ENCODE measurements at places on chromosomes 2 and 18.

GRCh38 chr2:33371304-33372090, 105.0 kb upstream of the RASGRP3 start:
- no peak for DNase-seq

GRCh38 chr18:69865776-69866175, 81.9 kb downstream of the CD226 start:
- no peak for DNase-seq

GRCh38 chr18:25102662-25103061, 249.3 kb downstream of the ZNF521 start:
- no peak for DNase-seq

- no peak for DNase-seq
Observed at GRCh38 chr18:62721839-62722795, 6.8 kb downstream of the PHLPP1 start.

DNA sequence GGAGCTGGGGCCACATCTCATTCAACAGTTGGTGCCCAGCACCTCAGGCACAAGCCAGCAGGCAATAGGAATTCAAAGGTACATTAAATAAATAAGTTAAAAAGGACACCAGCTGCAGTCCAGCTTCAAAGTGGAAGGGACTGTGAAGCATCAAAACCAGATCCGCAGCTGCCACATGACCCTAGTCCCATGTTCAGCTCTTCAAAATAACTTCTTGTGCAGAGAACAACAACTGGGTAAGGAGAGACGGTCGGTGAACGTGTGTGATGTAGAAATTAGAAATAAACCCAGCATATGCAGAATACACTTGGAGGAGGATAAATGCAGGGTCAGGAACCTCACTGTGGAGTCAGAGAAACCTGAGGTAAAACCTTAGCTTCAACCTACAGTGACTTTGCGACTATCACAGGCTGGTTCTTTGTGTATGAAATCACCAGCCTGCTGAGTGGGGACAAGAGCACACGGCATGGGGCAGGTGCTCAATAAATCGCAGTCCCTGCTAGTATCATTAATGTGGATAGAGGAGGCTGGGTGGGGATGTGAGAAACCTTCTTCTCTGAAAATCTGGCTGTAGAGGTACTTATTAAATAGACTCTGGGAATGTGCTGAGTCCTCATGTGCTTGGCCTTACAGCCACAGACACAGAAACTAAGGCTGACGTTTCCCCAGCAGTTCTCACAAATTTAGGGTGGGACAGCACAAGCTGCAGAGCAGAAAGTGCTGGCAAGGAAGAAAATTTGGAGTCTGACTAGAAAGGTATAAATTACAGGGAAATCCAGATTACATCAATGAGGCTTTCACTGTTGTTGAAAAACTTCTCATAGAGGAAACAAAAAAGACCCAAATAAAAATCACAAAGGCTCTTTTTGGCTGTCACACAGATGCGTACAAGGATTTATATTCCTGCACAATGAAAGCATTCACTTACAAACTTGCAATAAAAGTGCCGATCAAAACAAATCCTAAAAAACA, 20.7 kb downstream of the FBXO15 start:
- no peak for DNase-seq

DNA sequence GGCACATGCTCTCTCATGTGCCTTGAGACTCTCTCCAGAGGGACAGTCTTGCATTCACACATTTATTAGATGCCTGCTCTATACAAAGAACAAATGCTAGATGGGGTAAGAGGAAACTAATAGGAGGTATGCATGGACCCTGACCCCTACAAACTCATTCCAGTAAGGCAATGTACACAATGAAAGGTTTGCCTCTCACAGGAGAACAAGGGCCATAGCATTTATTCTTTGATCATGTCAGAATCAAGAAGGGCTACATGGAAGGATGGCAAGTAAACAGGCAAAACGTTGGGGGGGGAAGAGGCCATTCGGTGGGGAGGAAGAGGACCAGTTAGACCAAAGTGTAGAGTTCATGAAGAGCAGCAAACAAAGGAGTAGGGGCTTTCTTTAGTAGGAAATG, 130.2 kb downstream of the TMEM163 start:
- DNase-seq, result no peak

- DNase-seq, result no peak
Observed at GRCh38 chr2:56184500-56185011, 766 bp downstream of the CCDC85A start.

- no peak for DNase-seq
Observed at GRCh38 chr18:22977847-22978701, 44.9 kb downstream of the RBBP8 start.

DNA sequence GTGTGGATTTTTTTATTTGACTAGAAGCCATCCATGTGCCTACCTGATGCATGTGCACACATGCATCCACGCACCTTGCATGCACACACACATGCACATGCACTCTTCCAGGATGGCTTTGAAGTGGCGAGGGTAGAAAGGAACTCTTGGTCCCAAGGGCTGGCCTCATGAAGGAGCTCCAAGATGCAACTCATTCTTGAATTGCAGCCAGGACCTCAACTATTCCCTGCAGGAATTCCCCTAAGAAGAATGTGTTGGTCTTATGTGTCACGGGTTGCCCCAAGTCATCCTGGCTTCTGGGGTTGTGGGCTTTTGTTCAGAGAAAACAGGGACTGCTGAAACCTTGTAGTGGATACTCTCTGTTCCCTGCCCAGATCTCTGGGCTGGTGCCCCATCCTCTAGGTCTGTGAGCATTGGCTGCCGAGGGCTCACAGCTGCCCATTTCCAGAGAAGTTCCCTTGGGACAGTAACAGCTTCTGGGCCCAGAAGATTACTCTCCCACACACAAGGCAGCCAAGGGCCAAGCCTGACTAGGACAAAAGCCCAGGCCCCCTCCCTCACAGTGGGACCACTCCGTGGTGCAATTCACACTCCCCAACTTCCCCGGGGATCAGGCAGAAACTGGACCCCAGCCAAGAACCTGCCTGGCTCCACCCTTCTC, 137.6 kb downstream of the COPS8 start:
- DNase-seq, result no peak

GRCh38 chr18:78242806-78243205, 736.8 kb upstream of the SALL3 start:
- DNase-seq, result no peak

GRCh38 chr2:46332686-46333281, 35.6 kb downstream of the EPAS1 start:
- DNase-seq, result no peak

DNA sequence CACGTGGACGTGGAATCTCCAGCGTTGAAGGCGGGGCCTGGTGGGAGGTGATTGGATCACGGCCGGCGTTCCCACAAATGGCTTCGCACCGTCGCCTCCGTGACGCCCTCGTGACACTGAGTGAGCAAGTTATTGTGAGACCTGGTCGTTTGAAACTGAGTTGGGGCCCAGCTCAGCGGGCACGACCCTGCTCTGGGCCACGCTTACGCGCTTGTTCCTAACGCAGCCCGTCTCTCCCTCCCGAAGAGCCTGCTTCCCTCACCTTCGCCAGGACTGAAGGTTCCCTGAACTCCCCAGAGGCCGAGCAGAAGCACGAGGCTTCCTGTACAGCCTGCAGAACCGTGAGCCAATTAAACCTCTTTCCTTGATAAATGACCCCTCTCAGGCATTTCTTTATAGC, 121.8 kb downstream of the RTP5 start:
- DNase-seq, result no peak

- no peak for DNase-seq
Observed at GRCh38 chr2:8857709-8858108, 20.3 kb upstream of the KIDINS220 start.

GRCh38 chr2:16197504-16198147, 257.3 kb downstream of the MYCN start:
- DNase-seq, result no peak

DNA sequence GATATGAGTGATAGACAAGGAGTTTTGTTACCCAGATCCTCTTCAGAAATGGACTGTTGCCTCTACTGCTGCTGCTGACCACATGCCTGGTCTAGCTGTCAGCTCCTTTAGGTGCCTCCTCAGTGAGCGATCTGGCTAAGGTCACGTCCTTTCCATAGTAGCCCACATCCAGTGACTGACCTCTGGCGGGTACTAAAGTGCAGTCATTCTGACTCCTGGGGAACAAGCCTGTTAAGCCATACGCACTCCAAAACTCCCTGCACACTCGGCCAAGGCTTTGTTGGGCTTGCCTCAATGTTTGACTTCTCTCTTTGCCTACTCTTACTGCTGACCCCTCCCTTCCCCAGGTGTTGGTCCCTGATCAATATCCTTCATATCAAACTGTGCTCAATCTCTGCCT, 685.2 kb downstream of the IRS1 start:
- no peak for DNase-seq

DNA sequence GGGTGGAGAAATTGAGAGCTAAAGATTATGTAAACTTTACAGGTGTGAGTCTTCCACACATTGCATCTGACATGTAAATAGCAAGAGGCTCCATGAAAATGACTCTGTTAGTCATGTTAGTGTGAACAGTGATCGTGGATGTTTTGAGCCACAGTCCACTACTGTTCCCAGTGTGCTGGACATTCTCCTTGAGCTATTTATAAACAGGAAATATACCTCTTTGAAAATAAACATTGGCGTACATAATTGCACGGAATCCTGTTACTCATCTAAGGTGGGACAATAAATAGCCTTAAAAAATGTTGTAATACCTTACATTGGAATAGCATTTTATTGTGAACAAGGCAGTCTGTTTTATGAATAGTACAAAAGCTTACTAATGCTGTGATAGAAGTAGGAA, 37.0 kb downstream of the LIMS1 start:
- no peak for DNase-seq

DNA sequence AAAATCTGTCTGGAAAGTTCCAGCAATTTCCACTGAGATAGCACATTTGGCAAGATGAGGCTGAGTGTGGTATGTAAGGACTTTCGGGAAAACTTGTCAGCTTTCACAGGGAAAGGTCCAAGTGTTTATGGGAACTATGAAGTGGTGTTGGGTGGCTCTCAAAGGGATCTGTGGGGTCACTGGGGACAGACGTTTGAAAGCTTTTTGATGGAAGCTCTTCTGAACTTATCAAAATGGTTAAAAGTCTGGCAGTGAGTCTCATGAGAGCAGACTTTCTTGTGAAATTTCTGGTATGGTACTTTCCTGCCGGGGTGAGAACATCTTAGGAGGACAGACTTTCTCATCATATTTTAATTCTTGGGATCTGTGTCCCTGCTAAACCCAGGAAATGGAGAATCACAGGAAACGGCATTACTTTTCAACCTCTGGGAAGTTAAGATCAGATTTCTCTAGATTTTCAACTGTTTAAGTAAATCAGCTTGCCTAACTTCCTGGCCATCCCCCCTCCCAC, 546.3 kb upstream of the ZEB2 start:
- DNase-seq, result no peak

- no peak for DNase-seq
Observed at GRCh38 chr2:69033461-69034095, 20.6 kb downstream of the ANTXR1 start.

- DNase-seq, result no peak
Observed at GRCh38 chr18:48680339-48681250, 141.8 kb downstream of the CTIF start.

DNA sequence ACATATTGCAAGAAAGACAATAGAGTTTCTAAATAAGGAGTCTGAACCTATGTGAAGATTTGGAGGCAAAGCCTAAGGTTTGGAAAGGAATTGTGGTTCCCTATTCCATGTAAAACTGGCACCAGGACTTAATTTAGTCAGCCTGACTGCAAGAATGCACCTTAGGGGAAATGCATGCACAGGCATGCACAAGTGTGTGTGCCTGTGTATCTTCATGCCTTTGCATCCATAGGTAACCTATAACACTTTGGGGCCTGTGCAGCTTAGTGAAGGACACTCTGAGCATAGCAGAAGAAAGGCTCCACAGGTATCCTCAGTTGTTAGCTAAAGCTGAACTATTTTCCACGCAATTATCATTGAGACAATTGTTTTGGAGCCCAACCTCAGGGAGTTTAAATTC, 73.4 kb downstream of the RPRM start:
- DNase-seq, result no peak

DNA sequence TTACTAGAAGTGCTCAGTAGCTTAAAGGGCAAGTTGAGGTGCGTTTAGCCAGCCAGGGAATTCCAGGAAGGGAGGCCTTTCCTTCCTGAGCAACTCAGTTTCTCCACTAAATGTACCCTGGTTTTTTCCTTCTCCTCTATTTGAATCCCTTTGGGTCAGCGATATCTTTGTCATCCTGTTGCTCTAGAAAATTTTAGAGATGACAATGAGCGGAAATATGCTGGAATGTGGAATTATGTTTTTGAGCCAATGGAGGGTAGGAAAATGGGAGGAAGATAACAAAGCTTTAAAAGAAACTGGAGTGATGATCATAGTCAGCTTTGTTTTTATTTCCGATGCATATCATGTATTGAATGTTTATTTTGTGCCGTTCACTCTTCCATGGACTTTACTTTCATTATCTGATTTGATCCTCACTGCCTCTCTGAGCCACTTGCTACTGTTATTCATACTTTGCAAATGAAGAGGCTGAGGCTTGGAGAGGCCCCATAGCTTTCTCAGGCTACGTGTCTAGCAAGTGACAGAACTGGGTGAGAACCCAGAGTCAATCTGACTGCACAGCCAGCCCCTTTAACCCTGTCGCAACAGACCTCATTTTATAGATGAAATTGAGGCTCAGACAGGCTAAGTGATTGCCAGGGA, 67.3 kb downstream of the NTSR2 start:
- DNase-seq, result no peak

GRCh38 chr2:163734401-163734800, 1.4 kb downstream of the FIGN start:
- no peak for DNase-seq

GRCh38 chr2:154698296-154698720, at the start of gene KCNJ3:
KCNJ3 (plus strand) TSS chr2:154698695; CDS start chr2:154698776, 81 bp downstream.
- no peak for DNase-seq

DNA sequence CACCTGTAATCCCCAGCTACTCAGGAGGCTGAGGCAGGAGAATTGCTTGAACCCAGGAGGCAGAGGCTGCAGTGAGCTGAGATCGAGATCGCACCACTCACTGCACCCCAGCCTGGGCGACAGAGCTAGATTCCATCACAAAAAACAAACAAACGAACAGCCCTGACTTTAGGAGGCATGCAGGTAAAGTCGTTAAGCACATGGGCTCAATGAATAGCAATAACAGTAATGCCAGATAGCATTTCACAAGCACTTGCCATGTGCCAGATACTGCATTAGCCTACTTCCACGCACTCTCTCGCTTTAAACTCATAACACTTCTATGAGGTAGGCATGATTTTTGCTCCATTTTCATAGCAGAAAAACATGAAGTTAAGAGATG, 135.6 kb upstream of the KLHL14 start:
- no peak for DNase-seq

- DNase-seq, result no peak
Observed at GRCh38 chr2:224111576-224111975, 72.5 kb upstream of the SERPINE2 start.

Data from activated naive CD8-positive, alpha-beta T cell treated with anti-CD3 and anti-CD28 coated beads, Interleukin-2, amount 50 U/mL, for 16 hours (primary cell).